ENCODE measurements at places on chromosomes 5 and 9.

DNA sequence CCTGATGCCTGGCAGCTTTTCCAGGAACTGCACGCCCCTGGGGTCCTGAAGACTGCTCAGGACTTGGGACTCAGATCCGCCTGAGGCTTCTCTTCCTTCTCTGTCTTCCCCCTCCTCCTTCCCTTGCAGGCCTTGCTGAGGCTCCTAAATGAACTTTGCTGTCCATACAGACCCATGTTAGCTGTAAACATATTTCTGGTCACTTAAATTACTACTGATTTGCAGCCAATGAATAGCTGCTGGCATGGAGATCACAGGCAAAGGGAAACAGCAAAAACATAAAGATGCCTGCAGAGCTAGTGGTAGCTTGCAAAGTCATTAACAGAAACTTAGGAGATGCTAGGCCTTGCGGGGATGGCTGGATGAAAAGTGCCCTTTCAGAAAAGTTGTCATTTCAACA lies 261.9 kb downstream of the GADD45G start:
- DNase-seq: no peak

DNA sequence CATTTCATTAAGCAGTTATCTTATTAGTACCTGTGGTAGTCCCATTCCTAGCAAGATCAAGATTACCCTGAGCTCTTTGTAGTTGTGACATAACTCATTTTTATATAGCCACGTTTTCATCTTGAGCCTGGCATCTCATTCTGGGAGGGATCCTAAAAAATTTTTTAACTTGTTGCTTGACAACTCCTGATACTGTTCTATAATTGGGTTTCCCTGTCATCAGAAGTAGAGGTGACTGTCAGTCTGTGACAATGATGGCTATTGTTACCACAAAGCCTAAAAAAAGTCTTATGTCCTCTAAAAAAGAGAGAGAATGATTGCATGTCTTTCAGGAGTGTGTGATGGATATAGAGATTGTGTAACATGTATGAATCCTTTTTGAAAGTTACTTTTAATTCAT lies 164.8 kb downstream of the SGCD start:
- no peak for DNase-seq

- no peak for DNase-seq
These were observed 490.9 kb downstream of the GADD45G start for GRCh38 chr9:90095682-90096081.

DNA sequence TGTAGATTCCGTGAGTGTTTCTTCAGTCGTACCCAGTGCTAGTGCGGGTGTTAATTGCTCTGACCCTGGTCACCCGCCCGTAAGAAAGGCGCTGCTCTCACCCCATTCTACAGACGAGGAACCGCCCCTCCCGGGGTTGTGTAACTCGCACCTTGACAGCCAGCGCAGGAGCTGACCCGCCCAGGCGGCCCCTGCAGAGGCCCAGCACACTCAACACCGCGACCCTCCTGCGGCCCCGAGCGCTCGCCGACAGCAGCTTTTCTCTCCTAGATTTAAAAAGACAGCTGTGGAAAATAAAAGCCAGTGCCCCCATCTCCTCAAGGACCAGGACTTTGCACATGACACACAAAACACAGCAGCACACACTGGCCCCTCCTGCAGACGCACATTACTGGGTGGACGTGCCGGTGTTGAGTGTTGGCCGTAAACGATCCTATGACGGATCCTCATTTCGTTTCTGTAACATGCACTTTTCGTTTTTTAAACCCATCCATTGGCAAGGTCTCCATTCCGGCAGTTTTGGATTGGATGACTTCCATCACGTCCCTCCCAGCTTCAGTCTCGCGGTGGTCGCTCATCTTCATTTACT lies 22.9 kb downstream of the OR2V2 start:
- no peak for DNase-seq

DNA sequence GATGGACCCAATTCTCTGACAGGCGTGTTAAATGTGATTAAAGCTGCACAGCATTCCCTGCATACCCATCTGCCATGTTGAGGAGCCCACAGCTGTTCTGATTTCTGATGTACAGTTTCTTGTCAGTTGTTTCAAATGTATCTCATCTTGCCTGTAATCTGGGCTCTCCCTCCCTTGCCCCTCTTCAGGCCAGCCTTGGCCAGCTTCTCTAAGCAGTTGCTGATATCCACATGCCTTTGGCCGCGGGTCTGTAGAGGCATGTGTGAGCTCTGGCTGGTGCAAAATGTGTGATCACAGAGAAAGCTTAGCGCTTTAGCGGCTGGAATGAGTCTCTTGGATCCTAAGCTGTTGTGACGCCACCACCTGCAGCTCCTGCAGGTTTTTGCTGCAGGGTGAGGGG lies 332.0 kb downstream of the MLLT3 start:
- DNase-seq: no peak

DNA sequence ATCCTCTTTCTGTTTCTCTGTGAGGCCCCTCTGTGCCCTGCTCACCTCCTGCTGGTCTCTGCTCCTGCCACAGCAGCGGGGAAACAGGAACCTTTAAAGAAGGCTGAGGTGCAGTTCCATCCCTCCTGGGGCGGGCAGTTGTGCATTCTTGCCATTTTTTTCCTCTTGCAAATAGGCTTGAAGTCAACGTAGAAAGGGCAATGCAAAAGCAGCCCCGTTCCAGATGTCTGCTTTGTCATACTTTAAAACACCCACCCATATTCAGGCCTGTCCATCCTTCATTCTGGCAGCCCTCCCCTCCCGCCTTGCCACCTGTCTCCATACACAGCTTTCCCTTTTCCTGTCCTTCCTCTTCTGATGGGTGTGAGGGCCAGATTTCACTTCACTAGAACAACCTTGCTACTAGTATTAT lies 65.4 kb upstream of the KLF9 start:
- DNase-seq: no peak

DNA sequence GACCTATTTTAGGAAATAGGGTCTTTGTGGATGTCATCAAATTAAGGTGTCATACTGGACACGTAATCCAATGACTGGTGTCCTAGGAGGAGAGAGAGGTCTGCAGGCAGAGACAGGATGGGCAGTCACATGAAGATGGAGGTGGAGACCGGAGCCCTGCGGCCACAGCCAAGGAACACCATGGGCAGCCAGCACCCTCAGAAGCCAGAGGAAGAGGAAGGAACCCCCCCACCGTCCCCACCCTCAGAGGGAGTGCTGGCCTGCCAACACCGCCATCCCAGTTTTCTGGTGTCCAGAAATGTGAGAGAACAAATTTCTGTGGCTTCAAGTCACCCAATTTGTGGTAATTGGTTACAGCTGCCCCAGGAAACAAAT lies 88.3 kb downstream of the NSUN2 start:
- DNase-seq: no peak

DNA sequence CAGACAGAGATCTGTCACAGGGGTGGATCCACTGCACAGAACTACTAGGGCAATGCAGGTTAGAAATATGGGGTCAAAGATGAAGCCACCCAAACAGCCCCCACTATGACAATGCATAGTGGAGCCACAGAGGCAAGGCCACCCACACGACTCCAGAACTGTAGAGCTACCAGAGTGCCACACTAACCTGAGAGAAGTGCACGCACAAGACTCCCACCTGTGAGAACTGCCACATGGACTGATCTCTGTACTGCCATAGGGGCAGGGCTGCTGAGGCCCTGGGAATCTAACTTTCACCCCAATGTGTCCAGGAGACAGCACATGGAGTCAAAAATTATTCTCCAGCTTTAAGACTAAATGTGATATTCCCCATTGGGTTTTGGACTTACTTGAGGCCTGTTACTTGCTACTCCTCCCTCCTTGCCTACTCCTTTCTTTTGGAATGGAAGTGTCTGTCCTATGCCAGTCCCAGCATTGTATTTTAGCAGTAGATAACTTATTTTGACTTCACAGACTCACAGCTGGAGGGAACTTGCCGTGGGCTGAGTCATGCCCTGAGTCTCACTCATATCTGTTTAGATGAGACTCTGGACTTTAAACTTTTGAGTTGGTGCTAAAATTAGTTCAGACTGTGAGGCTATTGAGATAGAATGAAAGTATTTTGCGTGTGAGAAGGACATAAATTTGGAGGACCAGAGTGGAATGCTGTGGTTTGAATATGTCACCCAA lies 853.3 kb downstream of the MAT2B start:
- no peak for DNase-seq

- no peak for DNase-seq
These were observed 265.8 kb downstream of the SLF1 start for GRCh38 chr5:94884311-94884710.

GRCh38 chr9:38082446-38083287 lies 13.6 kb upstream of the SHB start:
- no peak for DNase-seq

- DNase-seq: no peak
These were observed 295.7 kb downstream of the EDIL3 start for GRCh38 chr5:84088996-84089395.

DNA sequence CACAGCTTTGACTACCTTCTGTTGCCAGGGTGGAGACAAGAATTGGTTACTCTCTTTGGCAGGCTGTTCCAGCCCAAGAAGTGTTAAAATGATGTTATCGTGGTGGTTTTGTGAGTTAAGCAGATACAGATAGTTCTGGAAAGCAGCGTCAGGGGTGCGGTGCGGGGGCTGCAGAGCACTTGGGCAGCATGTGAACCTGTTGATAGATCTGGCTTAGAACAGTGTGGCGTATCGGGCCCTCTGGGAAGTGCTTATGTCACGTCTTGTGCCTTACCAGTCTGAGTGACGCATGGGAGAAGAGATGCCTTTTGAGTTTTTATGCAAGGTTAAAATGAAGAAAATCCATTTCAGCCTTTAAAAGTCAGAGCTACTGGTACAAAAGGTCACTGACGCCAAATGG lies 152.5 kb downstream of the PRKACG start:
- DNase-seq: no peak

DNA sequence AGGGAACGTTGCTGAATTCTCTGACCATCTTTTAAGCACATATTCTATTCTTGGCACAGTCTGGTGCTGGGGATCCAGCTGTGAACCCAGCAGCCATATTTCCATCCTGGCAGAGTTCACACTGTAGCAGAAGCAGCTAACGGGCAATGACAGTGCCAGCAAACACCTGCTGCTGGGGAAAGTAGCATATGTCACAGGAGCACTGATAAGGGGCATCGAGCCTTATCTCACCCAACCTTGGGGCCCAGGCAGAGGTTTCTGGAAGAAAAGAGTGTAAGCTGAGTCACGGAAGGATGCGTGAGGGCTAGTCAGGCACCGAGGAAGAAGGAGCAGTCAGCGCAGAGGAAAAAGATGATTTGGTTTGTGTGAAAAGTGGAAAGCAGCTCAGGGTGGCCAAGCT lies 1.1 kb downstream of the NDOR1 start:
- no peak for DNase-seq

DNA sequence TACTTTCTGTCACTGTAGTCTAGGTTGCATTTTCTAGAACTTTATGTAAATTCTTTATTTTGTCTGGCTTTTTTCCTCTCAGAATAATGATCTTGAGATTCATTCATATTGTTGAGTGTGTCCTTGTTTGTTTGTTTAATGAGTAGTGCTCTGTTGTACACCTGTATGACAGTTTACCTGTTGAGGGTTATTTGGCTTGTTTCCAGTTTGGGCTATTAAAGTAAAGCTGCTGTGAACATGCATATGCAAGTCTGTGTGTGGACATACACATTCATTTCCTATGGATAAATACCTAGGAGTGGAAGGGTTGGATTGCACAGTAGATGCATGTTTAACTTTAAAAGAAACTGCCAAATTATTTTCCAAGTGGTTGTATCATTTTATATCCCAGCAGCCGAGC lies 30.4 kb downstream of the MVB12B start:
- no peak for DNase-seq

GRCh38 chr5:133034064-133034463 lies 7.7 kb upstream of the ZCCHC10 start:
- no peak for DNase-seq

- DNase-seq: no peak
These were observed 80.8 kb upstream of the IL12B start for GRCh38 chr5:159411115-159411514.

- DNase-seq: no peak
These were observed 86.8 kb downstream of the ZNF622 start for GRCh38 chr5:16378762-16379161.

- DNase-seq: no peak
These were observed 11.4 kb upstream of the HAUS6 start for GRCh38 chr9:19113964-19114679.

GRCh38 chr5:72530196-72530595 lies 23.0 kb upstream of the ZNF366 start:
- DNase-seq: no peak

DNA sequence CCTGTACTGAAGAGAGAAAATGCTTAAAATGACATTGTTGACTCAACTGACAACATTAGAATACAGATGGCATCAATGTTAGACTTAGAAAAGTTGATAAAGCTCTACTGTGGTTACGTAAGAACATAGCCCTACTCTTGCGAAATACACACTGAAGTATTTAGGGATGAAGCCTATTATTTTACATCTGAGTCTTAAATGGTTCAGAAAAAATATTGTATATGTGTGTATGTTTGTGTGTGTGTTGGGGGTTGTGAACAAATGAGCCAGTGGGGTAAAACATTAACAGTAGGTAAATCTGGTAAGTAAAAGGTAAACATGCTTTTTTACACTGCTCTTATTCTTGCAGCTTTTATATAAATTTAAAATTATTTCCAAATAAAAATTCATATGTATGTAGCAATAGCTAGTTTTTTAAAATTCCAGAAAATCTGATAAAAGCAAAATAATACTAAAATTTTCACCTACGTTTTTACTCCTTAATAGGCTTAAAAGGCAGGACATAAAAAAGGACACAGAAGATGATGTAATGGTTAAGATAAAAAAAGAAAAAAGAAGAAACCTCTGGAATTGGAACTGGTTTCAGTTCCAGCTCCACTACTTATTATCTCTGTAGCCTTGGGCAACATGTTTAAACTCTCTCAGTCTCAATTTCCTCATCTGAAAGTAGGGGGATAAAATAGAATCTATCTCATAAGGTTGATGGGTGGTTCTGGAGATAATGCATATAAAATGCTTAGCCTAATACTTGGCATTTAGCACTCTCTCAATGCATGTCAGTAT lies 44.3 kb downstream of the GARNL3 start:
- no peak for DNase-seq

DNA sequence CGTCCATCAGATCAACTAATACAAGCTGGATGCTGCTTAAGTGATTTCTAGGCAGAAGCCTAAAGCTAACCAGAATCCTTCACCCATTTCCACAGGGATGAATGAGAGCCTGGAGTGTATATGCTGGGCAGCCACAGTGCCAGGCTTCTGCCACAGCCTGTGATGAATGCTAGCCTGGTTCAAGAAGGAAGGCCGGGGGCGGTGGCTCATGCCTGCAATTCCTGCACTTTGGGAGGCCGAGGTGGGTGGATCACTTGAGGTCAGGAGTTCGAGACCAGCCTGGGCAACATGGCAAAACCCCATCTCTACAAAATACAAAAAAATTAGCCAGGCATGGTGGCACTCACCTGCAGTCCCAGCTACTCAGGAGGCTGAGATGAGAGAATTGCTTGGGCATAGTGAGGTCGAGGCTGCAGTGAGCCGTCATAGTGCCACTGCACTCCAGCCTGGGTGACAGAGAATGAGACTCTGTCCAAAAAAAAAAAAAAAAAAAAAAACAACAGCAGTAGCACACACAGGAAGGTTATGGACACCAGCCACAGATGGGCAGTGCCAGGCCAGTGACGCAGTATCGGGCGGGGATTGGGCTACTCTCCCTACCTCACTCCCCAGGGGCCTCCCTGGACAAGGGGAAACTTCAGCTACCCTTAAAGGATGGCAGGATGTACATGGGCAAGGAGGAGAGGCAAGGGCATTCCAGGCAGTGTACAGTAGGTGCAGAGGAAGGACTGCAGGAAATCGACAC lies 23.1 kb upstream of the HMCN2 start:
- DNase-seq: no peak
